Jurkat, Clone E6-1 (cell line): ENCODE measurements at places on chromosomes 7 and 10.

DNA sequence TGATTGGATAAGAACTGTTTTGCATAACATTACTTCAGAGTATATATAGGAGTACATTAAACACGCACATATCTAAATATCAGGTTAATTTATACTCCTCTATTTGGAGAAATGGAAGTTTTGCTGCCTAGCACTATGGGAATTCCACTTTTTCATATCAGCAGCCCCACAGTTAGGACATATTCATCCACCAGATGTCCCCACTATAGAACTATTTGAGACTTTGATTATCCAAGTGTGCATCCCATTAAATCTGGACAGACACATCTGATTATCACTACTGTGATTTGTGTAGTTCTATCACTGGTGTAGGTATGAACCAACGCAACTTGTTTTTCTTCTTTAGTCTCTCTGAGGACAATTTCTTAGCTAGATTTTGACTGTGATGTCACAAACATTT lies 345.7 kb downstream of the THSD7A start:
- DNase-seq, result no peak

- no peak for DNase-seq
Measured at GRCh38 chr7:31284106-31284505, 56.4 kb downstream of the NEUROD6 start.

DNA sequence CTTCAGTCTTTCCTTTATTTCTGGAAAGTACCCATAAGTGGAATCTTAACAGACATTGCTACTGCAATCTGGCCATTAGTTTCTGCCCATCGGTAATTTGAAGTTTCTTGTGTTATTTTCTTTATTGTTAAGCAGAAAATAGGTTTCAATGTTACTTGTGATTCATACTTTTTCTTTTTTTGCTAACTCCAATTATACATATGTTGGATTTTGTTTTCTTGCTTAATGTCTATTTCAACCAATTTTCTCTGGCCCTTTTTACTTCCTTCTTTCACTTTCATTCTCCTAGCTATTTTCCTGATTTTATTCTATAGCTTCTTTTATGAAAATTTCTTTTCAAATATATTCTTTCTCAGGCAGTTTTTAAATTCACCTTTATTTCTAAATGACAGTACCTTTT lies 457.4 kb downstream of the TCERG1L start:
- no peak for DNase-seq

DNA sequence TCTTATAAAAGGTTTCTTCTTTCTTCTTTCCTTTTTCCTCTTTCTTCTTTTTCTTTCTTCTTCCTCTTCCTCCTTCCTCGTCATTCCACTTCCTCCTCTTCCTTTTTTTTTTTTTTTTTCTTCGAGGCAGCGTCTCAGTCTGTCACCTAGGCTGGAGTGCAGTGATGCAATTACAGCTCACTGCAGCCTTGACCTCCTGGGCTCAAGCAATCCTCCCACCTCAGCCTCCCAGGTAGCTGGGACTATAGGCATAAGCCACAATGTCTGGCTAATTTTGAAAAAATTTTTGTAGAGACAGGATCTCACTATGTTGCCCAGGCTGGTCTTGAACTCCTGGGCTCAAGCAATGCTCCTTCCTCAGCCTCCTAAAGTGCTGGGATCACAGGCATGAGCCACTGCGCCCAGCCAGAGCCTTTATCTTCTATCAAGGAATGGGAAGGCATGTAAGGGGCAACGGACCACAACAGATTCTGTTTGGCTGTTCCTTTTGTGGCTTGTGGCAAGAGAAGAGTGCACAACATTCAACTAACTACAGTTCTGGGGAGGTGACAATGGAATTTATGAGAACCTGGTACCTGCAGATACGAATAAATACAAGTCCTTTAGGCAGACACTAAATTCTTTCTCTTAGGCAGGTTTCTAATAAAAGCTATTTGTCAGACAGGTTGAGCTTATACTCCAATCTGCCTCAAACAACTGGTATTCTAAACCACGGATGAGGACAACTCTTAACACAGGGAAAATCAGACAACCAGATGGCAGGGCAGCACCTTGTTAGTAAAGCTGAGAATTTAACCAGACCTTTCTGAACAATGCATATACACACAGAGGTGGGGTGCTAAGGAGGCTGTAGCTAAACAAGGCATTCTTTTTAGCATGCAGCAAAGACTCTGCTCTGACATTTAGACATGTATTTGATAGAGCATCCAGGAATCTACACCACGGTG lies 100.3 kb downstream of the DOCK4 start:
- no peak for DNase-seq

GRCh38 chr10:100100651-100101184 lies 19.0 kb upstream of the CPN1 start:
- no peak for DNase-seq

GRCh38 chr10:36114913-36115312 lies 472.8 kb upstream of the FZD8 start:
- no peak for DNase-seq

- no peak for DNase-seq
Measured at GRCh38 chr10:51014680-51015389, 59.5 kb upstream of the PRKG1 start.

GRCh38 chr10:10045765-10046028 lies 972.0 kb upstream of the CELF2 start:
- DNase-seq, result no peak

GRCh38 chr10:104317726-104318299 lies 20.5 kb downstream of the ITPRIP start:
- no peak for DNase-seq

DNA sequence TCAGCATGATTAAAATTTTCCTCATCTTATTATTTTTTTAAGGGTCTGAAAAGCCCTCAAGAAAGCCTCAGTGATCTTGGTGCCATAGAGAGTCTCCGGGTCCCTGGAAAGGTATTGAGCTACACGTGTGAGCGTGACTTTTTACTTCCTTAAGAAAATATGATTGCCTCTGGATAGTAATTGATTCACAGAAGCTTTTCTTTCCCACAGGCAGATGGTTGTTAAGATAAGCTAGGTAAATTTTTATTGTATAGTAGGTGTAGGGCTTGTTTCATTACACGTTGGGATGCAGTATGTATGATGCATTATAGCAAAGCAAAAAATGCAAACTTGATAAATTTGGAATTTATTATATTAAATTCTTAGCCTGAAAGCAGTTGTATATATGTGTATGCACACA lies 7.7 kb downstream of the VPS50 start:
- DNase-seq, result no peak

DNA sequence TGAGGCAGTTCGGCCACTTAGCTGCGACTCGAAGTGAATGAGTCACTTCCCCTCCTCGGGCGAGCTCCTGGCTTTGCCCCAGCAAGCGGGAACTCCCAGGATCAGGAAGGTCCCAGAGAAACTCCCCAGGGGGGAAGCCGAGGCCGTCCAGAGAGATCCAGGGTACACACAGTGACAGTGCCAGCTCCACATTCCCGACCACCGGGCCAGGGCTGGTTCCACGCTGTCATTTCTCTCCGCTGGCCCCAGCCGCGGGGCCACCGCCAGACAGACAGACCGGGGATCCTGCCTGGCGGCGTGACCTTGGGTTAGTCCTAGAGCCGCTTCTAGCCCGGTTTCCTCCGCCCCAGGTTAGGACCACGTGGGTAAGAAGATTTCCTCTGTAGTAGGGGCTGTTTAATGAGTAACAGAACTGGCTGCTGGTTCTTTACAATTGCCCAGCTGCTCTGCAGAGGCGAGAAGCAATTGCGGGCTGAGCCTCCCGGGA lies 463 bp upstream of the UPP1 start:
- peak; percentile 51 for DNase-seq

GRCh38 chr7:26449175-26450165 lies 157.8 kb downstream of the SNX10 start:
- no peak for DNase-seq

GRCh38 chr7:32881074-32881982 lies 10.2 kb downstream of the KBTBD2 start:
- no peak for DNase-seq

GRCh38 chr10:13715100-13715499 lies 128.3 kb downstream of the PRPF18 start:
- DNase-seq, result no peak

- no peak for DNase-seq
Measured at GRCh38 chr7:19327018-19327417, 181.8 kb upstream of the FERD3L start.

DNA sequence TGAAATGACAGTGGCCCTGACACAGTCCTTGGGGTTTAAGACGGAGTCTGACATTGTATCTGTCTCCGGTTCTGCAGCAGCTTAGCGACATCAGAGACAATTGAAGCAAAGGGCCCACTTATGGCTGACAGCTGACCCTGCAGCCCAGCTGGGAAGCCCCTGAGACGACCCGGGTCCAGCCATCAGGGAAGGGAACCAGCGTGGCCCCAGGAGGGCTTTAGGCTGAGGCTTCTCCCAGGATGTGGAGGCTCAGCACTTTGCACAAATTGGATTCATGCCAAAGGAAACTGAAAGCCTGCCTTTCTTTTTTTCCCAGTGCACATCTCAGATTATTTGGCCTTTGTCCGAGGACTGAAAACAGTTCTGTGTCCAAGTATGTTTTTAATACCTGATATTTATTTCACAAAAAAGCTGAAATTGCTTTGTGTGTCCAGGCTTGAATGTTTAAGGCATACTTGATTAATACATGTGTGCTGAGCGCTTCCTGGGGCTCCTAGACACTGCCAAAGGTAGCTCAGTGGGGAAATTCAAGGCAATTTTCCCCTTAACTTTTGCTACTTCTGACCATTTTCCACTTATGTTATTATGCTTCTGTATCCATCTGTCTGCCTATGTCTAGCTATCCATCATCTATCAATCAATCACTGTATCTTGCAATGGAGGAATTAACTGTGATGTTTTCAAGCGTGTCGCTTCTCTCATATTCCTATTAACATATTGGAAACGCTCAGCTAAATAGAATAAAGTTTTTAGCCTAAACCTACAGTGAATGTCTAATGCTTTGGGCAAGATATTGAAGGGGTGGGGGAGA lies 34.8 kb downstream of the KLF6 start:
- DNase-seq, result no peak

DNA sequence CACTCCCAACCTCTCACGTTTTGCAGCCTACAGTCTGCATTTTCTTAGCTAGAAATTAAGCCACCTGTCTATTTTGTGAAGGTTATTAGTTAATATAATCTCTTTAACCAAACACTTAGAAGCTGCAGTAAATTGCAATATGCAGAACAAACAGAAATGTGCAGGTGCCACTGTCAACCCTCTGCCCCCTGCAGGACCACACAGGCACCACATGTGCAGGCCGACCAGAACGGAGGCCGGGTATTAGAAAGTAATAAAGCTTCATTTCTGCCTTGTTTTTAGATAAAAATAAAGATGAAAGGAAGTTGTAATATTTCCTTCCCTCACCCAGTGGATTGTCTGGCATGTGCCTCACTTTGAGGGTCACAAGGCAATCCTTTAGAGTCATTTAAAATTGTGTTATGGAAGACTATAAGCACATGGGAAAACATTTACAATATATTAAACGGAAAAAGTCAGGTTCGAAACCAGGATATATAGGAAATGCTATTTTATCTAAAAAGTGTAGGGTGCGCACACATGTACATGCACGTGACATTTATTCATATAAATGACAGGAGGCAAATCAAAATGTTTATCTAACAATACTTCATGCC lies 158.2 kb downstream of the ARHGAP12 start:
- DNase-seq, result peak; percentile 19

DNA sequence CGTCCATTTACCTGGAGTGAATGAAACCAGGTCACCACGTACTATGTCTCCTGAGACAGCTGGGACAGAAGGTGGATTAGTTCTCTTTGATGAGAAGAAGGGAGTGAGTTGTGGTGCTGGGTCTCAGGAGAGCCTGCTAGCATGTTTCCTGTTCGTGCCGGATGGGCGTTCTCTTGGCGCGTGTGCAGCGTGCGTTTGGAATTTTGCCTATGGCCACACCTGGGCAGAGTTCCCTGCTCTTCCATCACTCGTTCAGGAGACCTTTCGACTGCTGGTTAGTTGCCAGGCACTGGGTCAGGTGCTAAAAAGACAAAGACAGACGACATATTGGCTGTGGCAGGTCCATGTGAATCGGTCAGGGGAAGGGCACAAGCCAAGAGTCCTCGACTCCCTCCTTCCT lies 90.3 kb downstream of the TRRAP start:
- no peak for DNase-seq

- no peak for DNase-seq
Measured at GRCh38 chr7:23333671-23334246, 34.6 kb downstream of the MALSU1 start.

DNA sequence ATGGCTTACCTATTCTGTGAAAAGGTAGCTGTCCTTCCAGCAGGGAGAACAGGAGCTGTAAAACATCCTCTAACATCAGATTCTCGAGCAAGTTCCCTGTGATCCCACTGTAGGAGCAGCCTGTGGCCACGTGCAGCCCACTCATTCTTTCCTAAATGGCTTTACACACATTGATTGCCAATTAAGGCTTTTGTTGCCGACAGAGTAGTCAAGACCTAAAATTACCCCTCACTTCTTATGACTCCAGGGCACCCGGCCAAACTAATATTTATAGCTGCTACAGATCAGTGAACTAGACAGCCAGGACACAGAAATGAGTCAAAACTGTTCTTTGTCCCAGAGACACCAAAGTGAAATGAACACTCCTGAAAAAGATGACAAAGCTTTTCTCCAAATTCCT lies 832.1 kb downstream of the SORCS3 start:
- DNase-seq, result no peak

DNA sequence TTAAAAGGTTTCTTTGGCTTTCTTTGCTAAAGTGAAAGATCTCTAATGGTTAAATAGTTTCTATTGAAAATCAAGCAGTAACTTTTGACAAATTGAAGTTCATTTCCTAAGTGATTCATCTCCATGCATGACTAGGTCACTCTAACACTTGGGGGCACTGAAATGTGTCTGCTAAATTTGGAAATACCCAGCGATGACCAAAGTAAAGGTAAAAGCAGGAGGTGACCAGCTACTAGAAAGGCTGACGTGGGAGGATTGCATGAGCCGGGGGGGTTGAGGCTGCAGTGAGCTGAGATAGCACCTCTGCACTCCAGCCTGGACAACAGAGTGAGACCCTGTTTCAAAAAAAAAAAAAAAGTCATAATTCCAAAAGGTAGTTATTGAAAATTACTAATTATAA lies 111.8 kb upstream of the GPR141 start:
- DNase-seq, result no peak

DNA sequence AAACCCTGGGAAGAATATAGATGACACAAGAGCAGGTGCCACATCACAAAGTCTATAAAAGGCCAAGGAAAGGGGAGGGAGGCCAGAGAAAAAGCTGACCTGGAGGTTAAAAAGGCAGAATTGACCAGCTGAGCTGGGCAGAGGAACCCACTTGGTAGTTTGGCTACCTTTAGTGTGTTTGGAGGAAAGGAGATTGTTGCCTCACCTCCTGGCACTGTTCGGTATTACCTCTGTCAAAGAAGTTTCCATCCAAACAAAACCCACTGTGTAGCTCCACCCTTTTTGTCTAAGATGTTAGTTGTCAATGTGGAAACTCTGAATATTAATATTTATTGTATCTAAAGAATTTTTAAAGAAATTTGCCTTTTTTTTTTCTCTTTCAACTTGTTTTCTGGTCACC lies 23.4 kb downstream of the ENTPD7 start:
- no peak for DNase-seq

DNA sequence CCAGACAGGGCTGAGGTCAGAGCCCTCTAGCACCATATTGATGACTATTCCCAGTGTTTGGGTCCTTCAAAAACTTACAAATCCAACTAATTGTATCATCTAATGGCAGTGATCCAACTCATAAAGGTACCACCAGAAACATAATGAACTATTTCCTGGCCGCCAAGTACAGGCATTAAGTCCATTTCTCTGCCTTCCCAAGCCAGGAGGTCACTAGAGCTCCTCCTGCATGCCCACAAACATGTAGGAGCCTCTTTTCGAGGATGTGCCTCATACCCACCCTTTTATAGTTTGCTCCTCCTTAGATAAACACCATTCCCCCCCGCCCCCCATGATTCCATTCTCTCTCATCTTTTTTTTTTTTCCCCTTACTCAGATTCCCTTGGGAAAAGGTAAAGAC lies 91.3 kb downstream of the CHN2 start:
- DNase-seq, result no peak
